ENCODE measurements at places on chromosomes 16 and 17.

DNA sequence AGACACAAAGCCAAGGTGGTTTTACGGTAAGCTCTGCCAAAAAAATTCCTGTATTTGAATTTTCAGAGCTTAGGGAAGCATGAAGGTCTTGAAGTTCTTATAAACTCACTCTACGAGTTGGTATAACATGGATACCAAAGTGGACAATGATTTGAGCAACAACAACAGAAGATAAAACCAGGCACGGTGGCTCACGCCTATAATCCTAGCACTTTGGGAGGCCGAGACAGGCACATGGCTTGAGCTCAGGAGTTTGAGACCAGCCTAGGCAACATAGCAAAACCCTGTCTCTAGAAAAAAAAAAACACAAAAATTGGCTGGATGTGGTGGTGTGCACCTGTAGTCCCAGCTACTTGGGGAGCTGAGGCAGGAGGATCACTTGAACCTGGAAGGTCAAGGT, 12.9 kb upstream of the TOB1 start:
- DNase-seq: no peak

DNA sequence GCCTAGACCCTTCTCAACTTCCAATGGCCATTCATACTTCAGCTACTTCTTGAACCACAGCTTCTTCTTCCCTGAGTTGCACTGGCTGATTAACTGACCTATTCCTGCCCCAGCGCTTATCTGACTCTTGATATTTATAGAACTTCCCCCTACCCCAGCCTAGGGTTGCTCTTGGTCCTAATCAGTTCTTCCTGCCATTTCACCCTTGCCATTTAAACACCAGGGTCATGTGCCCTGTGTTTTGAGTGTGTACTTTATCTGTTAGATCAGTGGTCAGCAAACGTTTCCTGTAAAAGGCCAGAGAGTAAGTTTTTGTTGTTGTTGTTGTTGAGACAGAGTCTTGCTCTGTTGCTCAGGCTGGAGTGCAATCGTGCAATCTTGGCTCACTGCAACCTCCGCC, 82.4 kb upstream of the COX10 start:
- no peak for DNase-seq

- no peak for DNase-seq
Observed at GRCh38 chr17:9771465-9771864, 19.9 kb downstream of the DHRS7C start.

DNA sequence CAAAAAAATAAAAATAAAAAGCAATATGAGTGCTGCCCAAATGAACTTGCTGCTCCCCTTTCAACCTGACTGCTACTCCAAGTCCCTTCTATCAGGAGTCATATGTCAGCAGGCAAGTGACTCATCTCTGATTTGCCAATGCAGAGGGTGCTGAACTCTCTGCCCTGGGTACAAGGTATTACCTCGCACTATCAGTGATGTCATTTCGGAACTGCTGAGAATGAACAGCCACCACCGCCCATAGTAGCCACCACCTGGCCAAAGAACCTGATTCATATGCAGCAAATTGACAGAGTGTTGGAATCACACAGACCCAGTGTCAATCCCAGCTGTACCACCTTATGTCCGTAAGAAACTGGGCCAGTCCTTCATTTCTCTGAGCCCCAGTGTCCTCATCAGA, 31.2 kb downstream of the LYRM9 start:
- DNase-seq: no peak

GRCh38 chr17:48593126-48593829, at the start of gene HOXB5:
Gene HOXB5, minus strand, starts transcription at chr17:48593779. Its CDS starts 97 bp downstream, at chr17:48593682.
- no peak for DNase-seq

DNA sequence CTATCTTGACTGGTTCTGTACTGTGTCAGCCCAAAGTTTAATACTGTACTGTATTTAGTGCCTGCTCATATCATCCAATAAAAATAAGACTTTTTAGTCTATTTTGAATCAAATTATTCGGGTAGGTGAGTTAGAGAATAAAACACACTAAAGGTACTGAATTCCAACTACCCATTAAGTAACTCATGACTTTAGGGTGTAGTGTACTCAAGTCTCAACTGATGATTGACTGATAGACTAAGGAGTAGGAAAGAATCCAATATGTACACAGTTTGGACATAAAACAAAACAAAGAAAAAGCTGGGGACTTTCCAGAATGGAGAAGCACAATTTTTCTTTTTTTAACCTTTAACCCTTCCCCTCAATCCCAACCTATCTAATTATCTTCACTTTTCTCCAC, 4.1 kb downstream of the EZH1 start:
- DNase-seq: no peak

DNA sequence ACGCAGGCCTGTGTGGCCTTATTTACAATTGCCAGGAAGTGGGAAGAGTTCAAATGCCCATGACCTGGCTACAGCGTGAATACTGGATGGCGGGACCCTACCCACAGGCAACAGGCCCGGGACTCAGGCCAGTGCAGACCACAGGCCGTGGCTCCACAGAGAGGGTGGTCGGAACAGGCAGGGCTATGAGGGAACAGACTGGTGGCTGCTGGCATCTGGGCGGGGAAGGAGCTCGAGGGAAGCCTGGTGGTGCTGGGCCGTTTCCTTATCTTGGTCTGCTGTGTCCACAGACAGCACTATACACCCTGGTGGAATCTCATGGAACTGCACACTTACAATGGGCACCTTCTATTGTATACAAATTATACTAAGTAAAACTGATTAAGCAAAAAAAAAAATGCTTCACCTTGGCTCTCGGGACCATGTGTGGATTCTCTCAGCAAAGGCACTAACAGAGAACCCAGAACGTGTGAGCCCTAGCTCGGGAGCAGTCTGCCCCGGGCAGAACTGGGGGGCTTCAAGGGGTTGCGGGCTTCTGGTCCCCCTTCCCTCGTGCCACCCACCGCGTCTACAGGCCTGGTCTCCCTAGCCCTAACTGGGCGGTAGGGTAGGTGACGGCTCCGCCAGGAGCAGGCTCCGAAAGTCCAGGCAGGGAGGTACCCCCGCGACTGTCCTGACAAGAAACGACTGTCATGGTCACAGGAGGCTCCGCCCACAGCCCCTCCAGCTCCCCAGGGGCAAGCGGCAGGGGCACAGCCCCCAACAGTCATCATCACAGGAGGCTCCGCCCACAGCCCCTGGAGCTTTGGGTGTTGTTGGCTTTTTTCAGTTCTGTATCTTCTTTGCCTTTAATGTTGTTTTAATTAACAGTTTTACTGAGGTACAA, 21.8 kb downstream of the CEP131 start:
- peak; percentile 68 for DNase-seq

GRCh38 chr16:73697336-73697735, 599.3 kb upstream of the PSMD7 start:
- DNase-seq: no peak

GRCh38 chr17:49787884-49788477, 500 bp upstream of the KAT7 start:
- no peak for DNase-seq

GRCh38 chr17:9115214-9116191, 94.2 kb downstream of the NTN1 start:
- DNase-seq: peak; percentile 48

- peak; percentile 25 for DNase-seq
Observed at GRCh38 chr17:42608305-42609181, 631 bp downstream of the RETREG3 start.

- DNase-seq: no peak
Observed at GRCh38 chr17:54985476-54985875, 16.9 kb downstream of the STXBP4 start.

DNA sequence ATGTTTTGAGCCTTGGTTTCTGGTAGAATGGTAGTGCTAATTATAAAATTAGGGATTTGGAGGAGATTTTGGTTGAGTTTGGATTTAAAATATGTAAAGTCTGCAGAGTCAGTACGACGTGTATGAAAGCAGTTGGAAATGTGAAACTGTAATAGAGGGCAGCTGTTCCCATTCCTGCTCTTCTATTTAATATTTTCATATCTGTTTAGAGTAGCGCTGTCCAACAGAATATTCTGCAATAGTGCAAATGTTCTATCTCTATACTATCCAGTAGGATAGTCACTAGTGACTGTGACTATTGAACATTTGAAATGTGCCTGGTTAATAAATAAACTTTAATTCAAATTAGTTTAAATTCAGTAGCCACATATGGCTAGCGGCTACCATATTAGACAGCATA, 443.4 kb upstream of the SOX9 start:
- DNase-seq: no peak

DNA sequence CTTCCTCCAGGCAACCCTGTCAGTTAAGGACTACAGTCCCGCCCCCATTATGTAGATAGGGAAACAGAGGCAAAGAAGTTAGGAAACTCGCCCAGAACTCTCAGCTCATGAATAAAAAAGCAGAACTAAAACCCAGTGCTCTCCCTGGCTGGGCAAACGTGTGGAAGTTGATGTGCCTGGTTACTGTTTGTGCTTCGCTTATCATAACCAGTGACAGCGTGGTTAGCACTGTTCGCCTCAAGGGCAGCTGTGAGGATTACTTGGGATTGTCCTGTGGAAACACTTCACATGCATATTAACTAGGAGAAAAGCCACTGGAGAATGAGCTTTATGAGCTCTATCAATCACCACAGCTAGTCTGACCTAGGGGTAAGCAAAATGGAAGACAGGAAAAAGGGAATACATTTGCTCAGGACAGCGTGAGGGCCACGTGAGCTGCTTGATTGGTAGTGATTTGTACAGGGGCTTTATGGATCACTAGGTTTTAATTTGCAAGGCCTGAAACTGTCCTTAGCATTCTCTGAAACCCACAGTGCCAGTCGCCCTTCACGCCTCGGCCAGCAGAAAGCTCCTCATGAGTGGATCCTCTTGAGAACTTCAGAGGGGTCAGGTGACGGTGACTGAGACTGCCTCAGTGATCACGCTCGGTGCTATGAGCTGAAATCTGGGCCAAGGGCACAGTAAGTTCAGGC, 19.9 kb downstream of the CYB5D2 start:
- DNase-seq: peak; percentile 23

GRCh38 chr17:77872714-77873499, 85.6 kb upstream of the TNRC6C start:
- no peak for DNase-seq

DNA sequence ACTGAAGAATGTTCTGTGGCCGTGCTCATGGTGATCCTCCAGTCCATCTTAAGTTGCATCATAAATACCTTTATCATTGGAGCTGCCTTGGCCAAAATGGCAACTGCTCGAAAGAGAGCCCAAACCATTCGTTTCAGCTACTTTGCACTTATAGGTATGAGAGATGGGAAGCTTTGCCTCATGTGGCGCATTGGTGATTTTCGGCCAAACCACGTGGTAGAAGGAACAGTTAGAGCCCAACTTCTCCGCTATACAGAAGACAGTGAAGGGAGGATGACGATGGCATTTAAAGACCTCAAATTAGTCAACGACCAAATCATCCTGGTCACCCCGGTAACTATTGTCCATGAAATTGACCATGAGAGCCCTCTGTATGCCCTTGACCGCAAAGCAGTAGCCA, 36.8 kb upstream of the KCNJ2 start:
- DNase-seq: no peak

All from EH (cell line).